Left kidney (tissue), 8 donors: ENCODE measurements at places on chromosomes 2 and 18.

DNA sequence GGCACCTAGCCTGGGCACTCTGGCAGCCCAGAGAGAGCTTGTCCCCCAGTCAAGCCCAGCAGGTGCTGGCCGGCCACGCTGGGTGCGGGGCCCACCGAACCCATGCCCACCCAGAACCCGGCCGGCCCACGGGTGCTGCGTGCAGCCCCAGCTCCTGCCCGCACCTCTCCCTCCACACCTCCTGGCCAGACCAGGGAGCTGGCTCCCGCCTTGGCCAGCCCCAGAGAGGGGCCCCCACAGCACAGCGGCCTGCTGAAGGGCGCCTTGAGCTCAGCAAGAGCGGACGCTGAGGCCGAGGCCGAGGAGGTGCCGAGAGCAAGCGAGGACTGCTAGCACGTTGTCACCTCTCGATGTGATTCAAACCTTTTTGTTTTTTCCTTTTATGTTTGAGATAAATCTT lies 407.0 kb upstream of the KCNJ3 start:
- DNase-seq = no peak

DNA sequence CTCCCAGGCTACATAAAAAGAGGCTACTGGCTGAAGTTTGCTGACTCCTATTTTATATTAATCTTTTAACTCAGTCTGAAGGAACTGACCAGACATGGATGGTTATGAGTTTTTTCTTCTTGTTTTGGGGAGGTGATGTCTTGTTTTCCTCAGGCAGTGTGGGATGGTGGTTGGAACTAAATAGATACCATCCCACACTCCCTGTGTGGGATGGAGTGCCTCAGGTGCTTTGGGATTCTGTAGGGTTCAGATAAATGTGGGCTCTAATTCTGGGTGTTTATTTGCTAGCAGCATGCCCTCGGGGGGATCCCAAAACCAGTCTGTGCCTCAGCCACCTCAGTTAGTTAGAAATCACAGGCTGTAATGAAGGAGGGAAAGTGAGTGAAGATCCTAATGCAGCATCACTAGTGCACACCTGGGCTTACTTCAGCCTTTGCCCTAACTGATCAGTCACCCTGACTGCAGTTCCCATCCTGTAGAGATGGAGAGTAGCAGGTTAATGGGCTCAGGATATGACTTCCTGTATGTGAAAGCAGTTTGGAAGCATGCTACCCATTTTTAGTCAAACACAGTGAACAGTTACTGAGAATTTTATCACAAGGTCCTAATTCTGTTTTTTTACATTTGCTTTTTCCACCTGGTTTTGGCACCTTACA lies 132.2 kb downstream of the SPTBN1 start:
- no peak for DNase-seq

DNA sequence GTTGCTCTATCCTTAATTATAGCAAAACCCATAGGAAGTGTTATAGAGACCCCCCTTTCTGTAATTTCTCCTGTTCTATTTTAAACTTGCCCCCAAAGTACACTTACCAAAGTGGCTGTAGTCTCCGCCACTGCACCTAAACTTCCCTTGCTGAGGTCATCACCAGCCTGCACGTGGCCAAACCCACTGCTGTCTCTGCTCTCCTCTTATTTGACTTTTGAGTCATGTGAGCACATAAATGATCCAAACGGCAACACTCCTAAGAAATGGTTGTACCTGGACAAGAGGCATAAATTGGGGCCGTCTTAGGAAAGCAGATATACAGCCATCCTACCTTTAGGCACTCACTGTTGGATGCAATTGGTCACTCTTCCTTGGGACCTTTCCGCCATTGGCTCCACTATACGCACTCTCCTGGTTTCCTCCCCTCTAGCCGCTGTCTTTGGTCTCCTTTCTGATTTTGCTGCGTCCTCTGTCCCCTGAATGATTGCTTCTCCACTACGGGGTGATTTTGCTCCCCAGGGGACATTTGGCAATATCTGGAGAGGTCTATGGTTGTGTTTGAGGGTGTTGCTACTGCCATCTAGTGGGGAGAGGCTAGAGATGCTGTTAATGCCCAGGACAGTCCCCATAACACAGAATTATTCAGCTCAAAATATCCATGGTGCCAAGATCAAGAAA lies 19.2 kb upstream of the IL36G start:
- peak; percentile 43 for DNase-seq

GRCh38 chr18:78309307-78309706 lies 670.3 kb upstream of the SALL3 start:
- no peak for DNase-seq

- no peak for DNase-seq
Observed at GRCh38 chr18:9386879-9387278, 52.3 kb downstream of the TWSG1 start.

DNA sequence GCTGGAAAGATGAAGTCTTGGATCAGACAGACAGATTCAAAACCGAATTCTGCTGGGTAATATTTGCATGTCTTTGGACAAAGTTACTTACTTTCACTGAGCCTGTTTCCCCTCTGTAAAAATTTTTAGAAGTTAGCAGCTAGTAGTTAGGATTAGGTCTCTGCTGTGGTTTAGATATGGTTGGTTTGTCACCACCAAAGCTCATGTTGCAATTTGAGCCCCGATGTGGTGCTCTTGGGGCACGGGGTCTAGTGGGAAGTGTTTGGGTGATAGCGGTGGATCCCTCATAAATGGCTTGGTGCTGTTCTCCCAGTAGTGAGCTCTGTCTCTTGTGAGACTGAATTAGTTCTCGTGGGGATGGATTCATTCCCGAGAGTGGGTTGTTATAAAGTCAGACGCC lies 38.9 kb upstream of the PNO1 start:
- no peak for DNase-seq

GRCh38 chr2:23448906-23449305 lies 63.9 kb downstream of the KLHL29 start:
- DNase-seq = no peak

GRCh38 chr2:101571951-101572350 lies 97.0 kb upstream of the RFX8 start:
- no peak for DNase-seq

DNA sequence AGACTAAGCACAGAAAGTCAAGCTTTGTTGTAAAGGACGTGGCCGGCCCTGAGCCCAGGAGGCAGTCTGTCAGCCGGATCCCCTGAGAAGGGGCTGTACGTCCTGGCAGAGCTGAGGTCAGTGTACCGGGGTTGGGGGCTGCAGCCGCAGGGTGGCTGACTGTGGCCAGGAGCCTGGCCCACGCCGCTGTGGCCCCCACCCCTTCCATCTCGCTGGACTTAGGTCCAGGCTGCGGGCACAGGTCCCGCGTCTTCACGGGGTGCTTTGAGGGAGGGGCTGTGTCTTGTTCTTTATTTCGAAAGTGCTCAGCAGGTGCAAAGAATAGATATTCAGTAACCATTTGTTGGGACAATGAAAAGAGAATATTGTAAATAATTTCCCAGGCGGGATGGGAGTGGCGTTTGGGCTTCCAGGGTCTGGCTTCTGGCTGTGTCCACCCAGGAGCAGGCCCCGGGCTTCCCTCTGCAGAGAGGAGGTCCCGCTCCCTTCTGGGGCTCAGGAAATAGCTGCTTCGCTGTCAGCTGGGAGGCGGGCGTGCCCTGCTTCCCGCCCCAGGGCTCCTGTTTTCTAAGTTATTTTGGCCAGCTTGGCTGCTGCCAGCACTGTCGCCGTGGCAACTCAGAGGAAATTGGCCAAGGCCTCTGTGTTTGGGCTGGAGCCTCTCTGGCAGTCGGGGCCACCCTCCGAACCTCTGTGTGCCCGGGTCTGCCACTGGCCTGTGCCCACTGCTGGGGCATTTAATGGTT lies 7.4 kb downstream of the NFATC1 start:
- no peak for DNase-seq

DNA sequence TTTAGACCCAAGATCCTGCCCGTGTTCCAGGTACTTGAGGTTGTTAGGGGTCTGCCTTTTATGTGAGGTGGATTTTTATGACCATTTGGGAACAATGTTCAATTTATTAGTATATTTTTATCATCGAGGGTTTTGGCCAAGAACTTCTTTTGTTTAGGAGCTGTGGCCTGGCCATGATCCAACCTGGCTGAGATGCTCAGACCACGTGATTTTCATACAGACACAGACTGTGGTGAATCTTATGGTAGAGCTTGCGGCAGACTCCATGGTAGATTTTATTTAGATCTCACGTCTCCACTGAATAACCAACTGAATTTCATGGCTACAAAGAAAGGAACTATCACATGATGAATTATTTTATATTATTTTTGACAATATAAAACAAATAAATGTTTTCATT lies 405.5 kb upstream of the VWC2L start:
- DNase-seq = no peak

DNA sequence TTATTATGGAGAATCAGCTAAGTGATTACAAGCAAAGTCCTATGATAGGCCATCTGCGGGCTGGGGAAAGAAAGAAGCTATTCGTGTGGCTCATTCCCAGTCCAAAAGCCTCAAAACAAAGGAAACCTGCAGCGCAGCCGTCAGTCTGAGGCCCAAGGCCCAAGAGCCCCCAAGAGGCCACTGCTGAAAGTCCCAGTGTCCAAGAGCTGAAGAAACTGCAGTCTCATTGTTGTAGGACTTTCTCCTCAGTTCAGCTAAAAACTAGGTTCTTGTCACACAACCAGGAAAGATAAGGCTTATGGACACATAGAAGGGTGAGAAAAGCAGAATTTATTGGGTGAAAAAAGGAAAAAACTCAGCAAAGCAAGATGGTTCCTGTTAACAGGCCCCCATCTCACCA lies 143.2 kb downstream of the RHBDD1 start:
- no peak for DNase-seq

DNA sequence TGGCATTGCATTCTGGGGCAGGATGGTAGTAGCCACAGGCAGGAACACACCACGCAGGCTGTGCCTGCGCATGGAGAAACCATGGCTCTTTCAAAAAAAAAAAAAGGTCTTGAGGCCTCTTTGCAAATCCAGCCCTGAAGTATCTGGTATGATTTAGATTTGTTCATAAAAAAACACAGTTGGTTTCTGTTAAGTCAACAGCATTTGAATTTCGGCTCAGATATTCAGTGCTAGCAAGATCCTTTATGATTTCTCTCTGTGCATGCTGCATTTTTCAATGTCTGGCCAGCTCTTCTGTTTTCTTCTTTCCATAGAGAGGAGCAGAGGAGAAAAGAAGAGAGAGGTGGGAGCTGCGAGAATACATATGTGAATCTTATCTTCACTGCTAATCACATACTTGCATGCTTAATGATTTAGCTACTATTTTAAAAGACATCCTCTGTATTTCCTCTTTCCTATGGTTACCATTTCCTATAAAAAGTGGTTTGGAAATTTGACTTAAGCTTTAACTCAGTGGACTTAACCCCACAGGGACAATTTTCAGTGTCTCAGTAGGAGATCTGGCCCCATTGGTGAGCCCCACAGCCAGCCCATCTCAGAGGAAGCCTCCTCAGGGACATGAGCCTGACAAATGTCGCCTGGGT lies 214.3 kb upstream of the APCDD1 start:
- DNase-seq = no peak

DNA sequence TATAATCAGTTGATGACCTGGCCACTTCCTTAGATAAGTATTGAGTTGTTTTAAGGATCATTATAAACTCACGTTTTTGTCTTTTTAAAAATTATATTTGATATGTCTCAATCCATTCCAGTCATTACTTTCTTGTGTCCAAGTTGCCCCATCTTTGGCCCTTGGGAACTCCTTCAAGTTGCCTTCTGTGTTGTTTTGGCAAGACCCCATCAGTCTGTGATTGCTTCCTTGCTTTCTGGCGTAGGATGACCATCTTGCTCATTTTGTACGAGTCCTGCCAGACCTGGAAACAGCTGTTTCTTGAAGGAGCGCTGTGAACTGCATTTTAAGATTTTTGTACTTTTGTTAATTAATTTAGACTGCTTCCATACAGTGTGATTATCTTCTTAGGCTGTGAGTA lies 68.9 kb upstream of the ITM2C start:
- DNase-seq = no peak

GRCh38 chr18:26073758-26074157 lies 16.7 kb downstream of the SS18 start:
- DNase-seq = no peak

DNA sequence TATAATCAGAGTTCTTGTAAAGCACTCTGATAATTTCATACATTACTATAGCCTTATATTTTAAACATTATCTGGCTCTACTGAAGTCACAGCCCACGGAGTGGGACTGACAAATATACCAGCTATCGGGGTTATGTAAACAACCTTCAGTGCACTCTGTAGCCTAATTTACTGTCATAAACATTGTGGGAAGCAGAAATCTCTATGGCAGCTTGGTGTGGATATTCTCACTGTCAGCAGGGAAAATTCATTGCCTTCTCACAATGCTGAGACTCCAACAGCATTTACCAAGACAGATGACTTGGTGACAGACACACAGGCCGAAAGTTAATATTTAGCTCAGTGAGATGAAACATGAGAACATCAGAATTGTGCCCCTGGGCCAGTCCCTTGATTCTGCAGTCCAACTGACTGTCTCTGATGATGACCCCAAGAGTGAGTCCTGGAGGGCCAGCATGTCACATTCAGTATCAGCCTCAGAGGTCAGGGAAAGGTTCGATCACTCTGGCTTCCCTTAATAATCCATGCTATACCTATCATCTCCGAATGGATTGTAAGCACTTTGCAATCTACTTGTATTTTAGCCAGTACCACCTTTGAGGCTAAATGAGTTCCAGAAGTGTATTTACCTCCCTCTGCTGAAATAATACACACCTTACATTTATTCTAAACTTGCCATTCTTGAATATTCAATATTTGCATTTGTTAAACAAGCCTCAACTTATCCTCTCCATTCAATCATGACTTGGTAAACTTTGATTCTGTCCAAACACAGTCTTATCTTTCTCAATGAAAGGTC lies 146.2 kb upstream of the OSR1 start:
- DNase-seq = peak; percentile 21

- no peak for DNase-seq
Observed at GRCh38 chr2:62147610-62148301, 48.2 kb upstream of the B3GNT2 start.

GRCh38 chr2:64289251-64289650 lies 145.0 kb upstream of the PELI1 start:
- no peak for DNase-seq
